Left ventricle myocardium inferior (tissue), 1 donor: ENCODE measurements at places on chromosomes 3 and 15. TPM values are rescaled to one million over a fixed set of nuclear protein-coding genes. Genes with fewer than 3 reads are reported as not detected.

GRCh38 chr3:125957674-125958510, 11.1 kb upstream of the ROPN1B start:
- peak overlapping the region; percentile 61 for H3K4me3 ChIP-seq
- H3K36me3 ChIP-seq, result no peaks in the 10 kb centered on the region
- H3K27me3 ChIP-seq, result peaks cover 79% of the 10 kb centered on the region
- no peak for DNase-seq
- H3K4me1 ChIP-seq, result no peaks in the 10 kb centered on the region
- peak overlapping the region; percentile 52 for H3K27ac ChIP-seq

DNA sequence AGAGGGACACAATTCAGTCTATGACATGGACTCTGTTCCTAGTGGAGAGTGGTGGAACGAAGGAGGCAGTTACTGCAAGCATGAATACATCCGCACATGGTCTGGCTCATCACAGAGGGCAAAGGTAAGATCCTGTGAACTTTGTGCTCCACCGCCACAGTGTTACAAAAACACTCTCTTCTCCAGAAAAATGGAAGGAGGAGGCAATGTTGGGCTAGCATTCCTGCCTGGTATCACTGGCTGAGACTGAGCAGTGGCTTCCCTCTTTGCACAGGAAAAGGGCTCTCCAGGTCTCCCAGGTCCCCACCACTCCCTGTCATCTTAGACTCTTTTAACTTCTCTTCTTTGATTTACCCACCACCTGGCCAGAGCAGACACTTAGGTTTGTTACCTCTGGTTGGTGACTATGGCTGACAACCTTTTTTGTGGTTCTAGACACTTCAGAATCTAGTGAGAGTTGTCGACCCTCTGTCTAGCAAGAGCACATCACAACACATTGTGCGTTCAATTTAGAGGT, 1.5 kb upstream of the EEFSEC start:
- H3K4me1 ChIP-seq, result peaks cover 35% of the 10 kb centered on the region
- no peaks in the 10 kb centered on the region for H3K27me3 ChIP-seq
- H3K36me3 ChIP-seq, result peaks cover 1% of the 10 kb centered on the region
- DNase-seq, result no peak
- no peak overlapping the region for H3K4me3 ChIP-seq
- H3K27ac ChIP-seq, result no peak overlapping the region

Gene KIF15
- total RNA-seq, result 0.85 TPM

DNA sequence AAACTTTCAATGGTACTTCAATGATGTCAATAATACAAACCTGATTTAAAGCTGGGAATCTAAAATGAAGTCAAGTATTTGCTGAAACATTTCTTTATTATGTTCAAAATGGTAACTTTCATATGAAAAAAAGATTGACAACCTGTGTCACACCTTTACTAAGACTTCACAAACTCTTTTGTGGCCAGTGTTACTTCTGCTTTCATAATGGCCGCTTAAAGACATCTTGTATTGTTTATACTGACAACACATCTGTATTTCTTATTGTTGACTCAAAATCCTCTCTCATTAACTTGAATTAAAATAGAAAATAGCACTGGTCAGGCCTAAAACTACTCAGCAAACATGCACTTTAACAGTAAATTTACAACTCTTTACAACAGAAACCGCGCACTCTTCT, 312.3 kb upstream of the CNTN6 start:
- H3K36me3 ChIP-seq, result no peaks in the 10 kb centered on the region
- no peak overlapping the region for H3K27ac ChIP-seq
- H3K4me1 ChIP-seq, result no peaks in the 10 kb centered on the region
- H3K27me3 ChIP-seq, result no peaks in the 10 kb centered on the region
- H3K4me3 ChIP-seq, result no peak overlapping the region
- DNase-seq, result no peak

Gene MYH15
- total RNA-seq, result 0.22 TPM

DNA sequence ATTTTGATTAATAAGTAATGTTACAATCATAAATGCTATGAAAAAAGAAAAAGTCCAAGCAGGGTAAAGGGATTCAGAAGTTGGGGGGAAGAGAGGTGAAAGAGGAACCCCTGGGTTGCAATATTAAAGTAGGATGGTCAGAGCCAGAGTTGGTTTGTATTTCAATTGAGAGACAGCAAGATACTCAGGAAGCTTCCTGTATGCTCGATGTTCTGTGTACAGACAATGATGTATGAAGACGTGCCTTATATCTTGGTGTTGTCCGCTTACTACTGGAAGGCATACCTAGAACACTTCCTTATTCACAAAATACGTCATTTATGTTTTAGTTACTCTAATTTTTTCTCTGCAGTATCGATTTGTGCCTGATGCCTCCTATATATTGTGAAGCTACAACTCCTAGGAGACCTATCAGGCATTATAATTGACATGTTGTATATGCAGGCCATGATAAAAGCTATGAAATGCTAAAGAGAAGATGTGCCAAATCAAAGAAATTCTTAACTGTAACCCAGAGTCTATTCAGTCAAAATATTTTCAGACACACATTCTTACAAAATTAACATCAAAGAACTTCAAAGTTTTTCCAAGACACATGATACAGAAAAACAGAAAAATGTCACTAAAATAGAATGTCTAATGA, 87.5 kb downstream of the TBL1XR1 start:
- peaks cover 66% of the 10 kb centered on the region for H3K4me1 ChIP-seq
- H3K27me3 ChIP-seq, result no peaks in the 10 kb centered on the region
- DNase-seq, result no peak
- no peak overlapping the region for H3K27ac ChIP-seq
- no peaks in the 10 kb centered on the region for H3K36me3 ChIP-seq

DNA sequence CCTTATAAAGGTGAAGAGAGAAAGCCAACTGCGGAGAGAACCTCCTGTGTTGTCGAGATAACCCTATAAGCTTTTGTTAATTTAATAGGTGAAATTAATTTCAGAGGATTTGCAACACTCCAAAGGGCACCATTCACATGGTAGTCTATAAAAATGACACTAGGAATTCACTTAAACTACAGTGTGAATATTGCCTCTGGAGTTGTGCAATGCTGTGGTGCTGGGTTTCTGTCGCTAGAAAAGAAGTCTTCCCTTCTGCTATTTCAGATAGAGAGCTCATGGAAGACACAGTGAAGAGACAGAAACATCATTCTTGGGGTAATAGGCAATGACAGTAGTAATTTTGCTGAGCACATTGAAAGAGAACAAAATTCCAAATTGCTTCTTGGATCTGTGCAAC, 28.8 kb upstream of the PROK2 start:
- no peak for DNase-seq
- H3K27ac ChIP-seq, result no peak overlapping the region

GRCh38 chr15:94582368-94582767, 351.0 kb downstream of the MCTP2 start:
- H3K36me3 ChIP-seq, result no peaks in the 10 kb centered on the region
- peaks cover 10% of the 10 kb centered on the region for H3K4me1 ChIP-seq
- DNase-seq, result no peak
- no peak overlapping the region for H3K27ac ChIP-seq
- H3K4me3 ChIP-seq, result no peak overlapping the region

Gene GPR15
- total RNA-seq, result not detected

- H3K4me1 ChIP-seq, result no peaks in the 10 kb centered on the region
- no peak for DNase-seq
- H3K4me3 ChIP-seq, result no peak overlapping the region
- no peaks in the 10 kb centered on the region for H3K27me3 ChIP-seq
- no peaks in the 10 kb centered on the region for H3K36me3 ChIP-seq
- no peak overlapping the region for H3K27ac ChIP-seq
Observed at GRCh38 chr3:127851899-127852298, 29.6 kb upstream of the MGLL start.

DNA sequence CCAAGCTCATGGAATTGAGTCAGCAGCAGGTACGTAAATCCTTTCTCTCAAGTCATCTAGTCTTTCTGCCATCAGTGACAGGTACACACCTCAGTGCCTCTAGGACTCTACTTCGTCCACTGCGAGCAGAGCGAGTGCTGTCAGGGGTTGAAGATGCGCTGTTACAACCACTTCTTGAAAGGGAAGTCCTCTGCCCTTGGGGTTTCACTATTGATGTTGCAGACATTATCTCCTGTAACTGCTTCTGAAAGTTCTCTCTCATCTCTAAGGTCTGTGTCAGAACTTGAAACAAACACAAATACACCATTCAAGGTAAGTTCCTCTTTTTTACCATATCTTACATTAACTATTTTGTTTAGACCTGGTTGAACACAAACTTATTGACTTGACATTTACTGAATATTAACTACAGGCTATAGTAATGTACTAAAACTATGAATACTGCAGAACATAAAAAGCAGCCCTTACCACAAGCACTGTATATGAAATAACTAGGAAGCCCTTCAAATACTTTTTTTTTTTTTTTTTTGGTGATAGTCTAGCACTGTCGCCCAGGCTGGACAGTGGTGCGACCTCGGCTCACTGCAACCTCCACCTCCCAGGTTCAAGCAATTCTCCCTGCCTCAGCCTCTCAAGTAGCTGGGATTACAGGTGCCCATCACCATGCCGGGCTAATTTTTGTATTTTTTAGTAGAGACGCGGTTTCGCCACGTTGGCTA, 41.5 kb downstream of the TOPBP1 start:
- no peak overlapping the region for H3K27ac ChIP-seq
- H3K36me3 ChIP-seq, result peaks cover 90% of the 10 kb centered on the region
- no peak overlapping the region for H3K4me3 ChIP-seq

DNA sequence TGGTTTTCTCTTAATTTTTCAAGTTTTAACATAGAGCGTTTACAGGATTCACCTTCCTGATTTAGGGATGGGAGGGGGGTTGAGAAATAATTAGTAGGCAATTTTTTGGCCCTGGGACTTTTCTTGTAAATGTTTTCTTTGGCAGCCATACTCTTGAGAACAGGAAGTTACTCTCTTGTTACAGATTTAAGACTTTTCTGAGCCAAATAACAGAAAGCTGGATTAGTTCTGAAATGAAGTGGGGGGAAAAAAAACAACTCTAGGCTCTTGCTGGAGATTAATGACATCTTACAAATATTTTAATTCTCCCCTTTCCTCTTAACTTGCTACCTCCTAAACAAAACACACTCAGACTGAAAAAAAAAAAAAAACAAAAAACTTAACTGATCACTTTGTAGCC, 13.8 kb upstream of the POLR2M start:
- H3K27me3 ChIP-seq, result no peaks in the 10 kb centered on the region
- no peak overlapping the region for H3K4me3 ChIP-seq
- DNase-seq, result no peak
- H3K27ac ChIP-seq, result peak overlapping the region; percentile 72

- DNase-seq, result no peak
- no peaks in the 10 kb centered on the region for H3K27me3 ChIP-seq
- no peak overlapping the region for H3K4me3 ChIP-seq
- no peaks in the 10 kb centered on the region for H3K36me3 ChIP-seq
Observed at GRCh38 chr3:136804141-136804540, 14.8 kb upstream of the SLC35G2 start.
